RPMI7951 (cell line): ENCODE measurements at places on chromosomes 12 and 14. TPM values are rescaled to one million over a fixed set of nuclear protein-coding genes. Genes with fewer than 3 reads are reported as not detected.
A peak's percentile ranks its signal among the peaks of the same experiment; 100 is the strongest.

COL2A1 gene
- not detected in 2 replicates for total RNA-seq

DNA sequence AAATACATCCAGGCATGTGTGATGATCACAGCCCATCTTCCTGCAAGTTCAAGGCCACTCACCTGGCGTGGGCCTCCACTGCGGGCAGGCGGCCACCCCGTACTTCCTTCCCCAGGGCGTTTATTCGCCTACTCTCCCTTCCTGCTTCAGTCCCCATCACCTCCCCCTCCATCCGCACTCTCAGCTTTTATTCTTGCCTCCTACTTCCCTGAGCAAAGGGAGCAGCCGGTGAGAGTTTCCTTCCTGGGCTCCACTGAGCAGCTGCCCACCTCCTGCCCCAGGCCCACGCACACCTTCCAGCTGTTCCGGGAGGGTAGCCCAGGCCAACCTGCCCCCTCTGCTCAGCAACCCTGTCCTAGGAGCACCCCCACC lies 4.1 kb downstream of the CYP46A1 start:
- DNase-seq = no peak

GRCh38 chr12:116818341-116818856 lies 62.8 kb downstream of the HRK start:
- peak; percentile 44 for DNase-seq

DNA sequence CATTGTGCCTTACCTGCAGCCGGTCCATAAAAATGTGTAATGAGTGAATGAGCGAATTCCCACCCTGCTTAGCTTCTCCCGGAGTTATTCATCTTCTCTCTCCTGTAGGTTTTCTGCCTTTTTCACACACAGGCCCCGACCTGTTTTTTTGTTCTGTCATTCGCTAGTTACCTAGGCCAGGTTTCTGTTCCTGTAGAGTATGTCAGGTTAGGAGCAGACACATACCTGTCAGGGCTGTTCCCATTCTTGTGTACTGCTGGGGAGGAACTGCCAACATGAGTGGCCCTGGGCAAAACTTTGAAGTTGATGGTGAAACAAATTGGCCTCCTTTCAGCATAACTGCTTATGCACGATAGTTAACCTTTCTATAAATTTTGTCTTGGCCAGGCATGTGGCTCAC lies 140.1 kb downstream of the SYNE2 start:
- DNase-seq = no peak

OAS1 gene
- 12.4 and 13.1 TPM in 2 replicates for total RNA-seq

RD3L gene
- not detected in 2 replicates for total RNA-seq

NTF3 gene
- total RNA-seq = 8.6 and 9.4 TPM in 2 replicates

DNA sequence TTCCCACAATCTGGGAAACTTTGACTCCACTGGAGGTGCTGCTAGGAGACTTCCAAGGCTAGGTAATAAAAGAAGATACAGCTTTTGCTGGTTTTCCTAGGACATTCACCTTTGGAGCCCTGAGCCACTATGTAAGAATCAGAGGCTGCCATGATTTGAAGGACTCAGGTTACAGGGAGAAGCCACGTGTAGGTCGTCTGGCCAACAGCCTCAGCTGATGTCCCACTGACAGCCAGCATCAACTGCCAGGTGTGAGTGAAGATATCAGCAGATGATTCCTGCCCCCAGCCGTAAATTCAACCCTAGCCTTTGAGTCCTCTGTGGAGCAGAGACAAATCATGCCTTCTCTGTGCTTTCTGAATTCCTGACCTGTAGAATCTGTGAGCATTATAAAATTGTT lies 27.0 kb downstream of the SMOC1 start:
- DNase-seq = no peak

RERG gene
- total RNA-seq = 0.10 TPM in 1 of 2 replicates, not detected in the other

- no peak for DNase-seq
Observed at GRCh38 chr14:65198346-65198745, 96.0 kb upstream of the MAX start.

GRCh38 chr14:64880221-64881121 lies 764 bp upstream of the SPTB start:
- peak; percentile 14 for DNase-seq

- no peak for DNase-seq
Observed at GRCh38 chr12:94227066-94227465, 78.7 kb downstream of the PLXNC1 start.

GRCh38 chr12:50276912-50277671 lies 6.2 kb downstream of the LIMA1 start:
- DNase-seq = no peak

CD4 gene
- total RNA-seq = 3.5 and 5.4 TPM in 2 replicates

LYZ gene
- 0.10 and 0.72 TPM in 2 replicates for total RNA-seq

GRCh38 chr12:94879542-94879941 lies 124.0 kb downstream of the NDUFA12 start:
- peak; percentile 26 for DNase-seq
